Gastroesophageal sphincter (tissue), 4 donors: ENCODE measurements at places on chromosomes 12 and 14.

DNA sequence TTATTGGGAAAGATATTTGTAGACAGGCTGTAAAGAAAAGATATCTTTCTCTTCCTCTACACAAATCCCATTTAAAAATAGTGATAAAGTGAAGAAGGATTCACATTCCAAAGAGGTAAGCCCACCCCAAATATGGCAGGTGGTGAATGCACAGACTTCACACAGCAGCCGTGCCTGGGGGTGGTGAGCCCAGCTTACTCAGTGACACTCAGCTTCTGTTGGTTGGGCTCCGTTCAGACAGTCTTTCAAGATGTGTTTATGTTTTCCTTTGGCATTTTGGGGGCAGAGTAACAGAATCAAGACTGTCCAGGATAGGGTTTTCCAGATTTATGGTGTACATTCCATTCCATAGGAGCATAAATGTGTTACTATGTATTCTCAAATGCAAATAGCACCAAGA, 4.1 kb upstream of the COL2A1 start:
- ATAC-seq, result no peak

- no peak for ATAC-seq
Observed at GRCh38 chr14:94001016-94001415, 3.9 kb downstream of the CCDC197 start.

- ATAC-seq, result peak; percentile 73
Observed at GRCh38 chr12:53538209-53538689, 31.0 kb upstream of the NPFF start.

DNA sequence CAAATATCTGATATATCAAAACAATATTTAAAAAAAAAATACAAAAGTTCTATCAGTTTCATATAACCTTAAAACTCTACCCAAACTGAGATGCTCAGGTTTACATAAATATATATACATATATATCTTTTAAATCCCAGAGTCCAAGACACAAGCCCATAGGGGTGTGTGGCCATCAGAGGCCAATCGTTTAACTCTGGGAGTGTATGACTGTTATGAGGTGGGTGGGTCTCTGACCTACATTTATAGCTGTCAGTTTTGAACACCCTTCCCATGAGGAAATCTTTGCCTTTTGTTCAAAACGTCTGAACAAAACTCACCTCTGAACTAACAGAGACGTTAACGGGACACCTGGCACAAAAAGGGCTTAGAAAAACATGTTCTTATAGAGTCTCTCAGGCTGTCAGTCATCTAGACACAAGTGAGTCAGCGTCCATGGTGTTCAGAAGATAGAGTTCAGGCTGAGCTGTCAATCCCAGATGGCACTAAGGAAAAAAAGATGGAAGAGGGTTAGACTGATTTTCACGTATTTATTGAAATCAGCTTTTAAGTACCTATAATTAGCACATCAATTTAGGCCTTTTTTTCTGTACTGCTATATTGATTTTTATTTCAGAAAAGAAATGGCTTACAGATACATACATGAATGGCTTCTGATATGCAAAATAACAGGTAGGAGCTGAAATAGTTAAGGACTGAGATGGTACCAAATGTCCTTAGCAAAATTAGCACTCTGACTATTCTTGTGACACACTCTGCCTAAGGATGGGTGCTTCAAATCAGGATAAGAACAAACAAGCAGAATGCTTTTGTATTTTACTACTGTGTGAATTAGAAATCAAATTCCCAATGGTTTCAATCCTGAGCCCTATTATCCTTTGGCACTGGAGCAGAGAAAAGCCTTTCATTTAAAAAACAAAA, 29.2 kb downstream of the HIGD1C start:
- no peak for ATAC-seq

GRCh38 chr14:59754256-59754655, 116.3 kb downstream of the RTN1 start:
- no peak for ATAC-seq

DNA sequence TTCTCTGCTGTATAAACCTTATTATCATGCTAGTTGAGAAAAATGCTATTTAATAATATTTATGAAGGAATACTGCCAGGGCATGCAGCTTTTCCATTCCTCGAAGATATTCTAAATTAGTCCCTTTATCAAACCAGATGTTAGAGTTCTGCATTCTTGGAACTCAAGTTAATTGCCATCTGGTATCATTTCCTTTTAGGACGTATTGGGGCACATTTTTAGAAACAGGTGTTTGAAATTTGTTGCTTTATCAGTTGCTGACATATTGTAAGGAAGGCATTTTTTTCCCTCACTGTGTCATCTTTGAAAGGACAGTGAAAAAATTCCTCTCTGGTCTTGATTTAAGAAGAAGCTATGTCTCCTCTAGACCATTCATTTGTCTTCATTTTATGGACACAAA, 471.2 kb upstream of the PRICKLE1 start:
- no peak for ATAC-seq

DNA sequence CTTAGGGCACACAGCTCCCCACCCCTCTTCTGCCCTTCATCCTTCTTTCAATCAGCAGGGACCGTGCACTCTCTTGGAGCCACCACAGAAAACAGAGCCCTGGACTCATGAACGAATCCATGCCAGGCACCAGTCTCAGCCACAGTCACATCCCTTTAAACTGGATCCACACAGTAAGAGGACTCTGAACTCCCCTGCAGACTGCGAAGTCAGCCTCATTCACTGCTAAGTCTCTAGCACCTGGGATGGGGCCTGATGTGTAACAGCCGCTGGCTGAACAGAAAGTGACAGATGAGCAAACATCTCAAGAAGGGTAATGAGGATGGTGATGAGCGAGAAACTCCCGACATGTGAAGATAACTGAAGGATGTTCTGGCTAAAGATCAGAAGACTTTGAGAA, 45.8 kb upstream of the IQSEC3 start:
- ATAC-seq, result no peak

GRCh38 chr14:103890821-103891666, 37.2 kb upstream of the TDRD9 start:
- ATAC-seq, result peak; percentile 17

DNA sequence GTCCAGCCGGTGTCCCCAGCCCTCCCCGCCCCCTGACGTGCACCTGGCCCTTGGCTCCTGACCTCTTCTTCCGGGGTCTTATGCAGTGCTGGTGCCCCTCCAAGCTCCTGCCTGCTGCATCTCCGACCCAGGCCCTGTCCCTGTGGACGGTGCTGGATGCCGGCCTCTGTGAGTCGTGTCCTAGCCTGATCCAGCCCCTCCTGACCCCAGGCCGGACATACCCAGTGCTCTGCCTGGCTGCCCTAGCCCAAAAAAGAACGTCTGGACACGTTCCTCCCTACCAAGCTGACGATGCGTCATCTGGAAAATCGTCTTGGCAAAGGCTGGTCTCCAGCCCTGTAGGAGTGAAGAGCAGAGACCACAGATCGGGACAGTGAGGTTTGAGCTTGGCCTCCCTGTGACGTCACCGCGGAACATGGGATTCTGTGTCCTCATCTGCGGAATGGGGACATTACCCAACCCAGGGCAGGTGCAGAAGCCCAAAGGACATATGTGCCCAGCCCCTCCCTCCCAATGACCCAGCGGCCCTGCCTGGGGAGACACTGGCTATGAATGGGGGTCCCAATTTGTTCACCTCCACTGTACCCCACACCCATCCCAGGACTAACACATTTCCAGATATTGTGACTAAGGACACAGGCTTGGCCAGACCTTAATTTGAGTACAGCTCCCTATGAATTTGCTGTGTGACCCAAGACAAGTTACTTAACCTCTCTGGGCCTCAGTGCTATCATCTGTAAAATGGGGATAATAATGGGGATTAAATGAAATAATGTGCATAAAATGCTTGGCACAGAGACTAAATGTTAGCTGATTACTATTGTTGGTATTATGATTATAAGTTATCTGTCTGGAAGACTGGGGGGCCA, 51.0 kb upstream of the BCL11B start:
- ATAC-seq, result no peak

DNA sequence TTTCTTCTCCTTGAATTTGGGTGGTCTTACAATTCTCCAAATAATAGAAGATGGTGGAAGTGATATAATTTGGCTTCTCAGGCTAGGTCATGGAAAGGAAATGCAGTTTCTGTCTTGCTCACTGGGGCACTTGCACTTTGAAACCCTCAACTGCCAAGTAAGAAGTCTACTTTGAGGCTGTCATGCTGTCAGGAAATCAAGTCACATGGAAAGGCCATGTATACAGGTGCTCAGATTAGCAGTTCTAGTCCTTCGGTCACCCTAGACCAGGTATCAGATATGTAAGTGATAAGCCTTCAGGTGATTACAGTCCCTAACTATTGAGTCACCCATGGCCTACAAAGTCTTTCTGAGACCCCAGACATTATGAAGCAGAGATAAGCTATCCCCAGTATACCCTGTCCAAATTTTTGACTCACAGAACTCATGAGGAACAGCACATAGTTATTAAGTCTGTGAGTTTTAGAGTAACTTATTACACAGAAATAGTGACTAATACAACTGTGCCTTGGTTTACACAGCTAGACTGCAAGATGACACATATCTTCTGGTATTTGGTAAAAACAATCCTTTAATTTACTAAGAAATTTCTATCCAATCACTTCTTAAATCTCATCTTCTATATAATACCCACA, 26.3 kb upstream of the BBS10 start:
- no peak for ATAC-seq

- no peak for ATAC-seq
Observed at GRCh38 chr14:55458800-55459515, 18.5 kb upstream of the TBPL2 start.

GRCh38 chr14:37046815-37047214, 125.6 kb downstream of the SLC25A21 start:
- no peak for ATAC-seq

- no peak for ATAC-seq
Observed at GRCh38 chr14:23167116-23167847, 16.2 kb downstream of the SLC7A8 start.

- no peak for ATAC-seq
Observed at GRCh38 chr14:69038455-69039287, 59.6 kb upstream of the ACTN1 start.

- no peak for ATAC-seq
Observed at GRCh38 chr14:76390621-76391020, 14.7 kb downstream of the ESRRB start.

GRCh38 chr12:110279566-110280375, 1.3 kb upstream of the ATP2A2 start:
- ATAC-seq, result no peak

DNA sequence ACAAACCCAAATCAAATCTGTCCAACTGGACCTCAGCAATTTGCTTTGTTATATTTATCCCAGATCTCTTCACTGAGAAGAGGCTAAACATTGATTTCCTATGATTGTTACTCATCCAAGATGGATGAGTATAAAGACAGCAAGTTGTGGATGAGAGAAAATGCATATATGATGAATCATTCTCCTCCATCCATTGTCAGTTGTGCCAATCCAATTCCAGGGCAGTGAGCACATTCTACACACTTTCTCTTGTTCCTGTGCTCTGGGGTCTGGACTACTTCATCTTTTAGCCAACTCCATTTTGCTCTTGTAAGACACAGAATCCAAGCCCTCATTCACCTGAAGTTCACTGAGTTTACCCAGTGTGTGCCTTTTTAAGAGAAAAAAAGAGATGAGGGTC, 105.7 kb downstream of the GCH1 start:
- ATAC-seq, result no peak

DNA sequence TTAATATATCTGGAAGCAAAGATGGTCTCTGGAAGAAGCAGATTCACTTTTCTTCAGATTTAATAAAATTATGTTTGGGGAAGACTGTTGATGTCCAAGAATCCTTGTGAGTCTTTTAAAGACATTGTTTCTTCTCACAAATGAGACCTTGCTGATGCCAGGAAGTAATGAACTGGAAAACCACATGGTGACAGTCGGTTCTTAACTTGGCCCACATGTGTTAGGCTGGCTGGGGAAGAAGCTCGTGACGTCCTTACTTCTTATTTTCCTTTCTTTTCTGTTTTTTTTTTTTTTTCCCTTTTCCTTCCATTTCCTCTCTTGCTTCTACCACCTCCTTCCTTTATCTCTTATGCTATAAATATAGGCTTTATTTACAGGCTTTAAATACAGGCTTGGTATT, 950.2 kb downstream of the BCL11B start:
- ATAC-seq, result no peak
